WTC11 (cell line): ENCODE measurements at places on chromosomes 5 and 9.

GRCh38 chr5:2752059-2752820 lies 763 bp upstream of the IRX2 start:
- DNase-seq = peak; percentile 52

DNA sequence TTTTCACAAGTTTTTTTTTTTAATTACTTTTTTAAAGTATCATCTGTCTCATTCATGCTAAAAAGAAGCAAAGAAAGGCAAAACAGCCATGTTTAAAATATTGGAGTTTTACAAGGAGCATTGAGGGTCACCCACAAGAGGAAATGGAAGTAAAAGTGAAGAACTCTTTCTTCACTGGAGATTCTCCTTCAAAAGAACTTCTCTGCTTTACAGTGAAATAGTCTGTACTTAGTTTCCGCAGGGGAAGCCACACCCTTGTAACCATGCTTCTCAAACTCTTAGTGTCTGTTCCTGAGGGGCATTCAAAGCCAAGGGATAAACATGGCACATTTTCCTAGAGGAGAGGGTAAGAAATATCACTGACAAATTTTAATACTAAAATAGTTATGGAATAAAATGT lies 8.6 kb downstream of the C9orf72 start:
- no peak for DNase-seq

- DNase-seq = no peak
These were observed 3.7 kb upstream of the B4GALT7 start for GRCh38 chr5:177595991-177596774.

DNA sequence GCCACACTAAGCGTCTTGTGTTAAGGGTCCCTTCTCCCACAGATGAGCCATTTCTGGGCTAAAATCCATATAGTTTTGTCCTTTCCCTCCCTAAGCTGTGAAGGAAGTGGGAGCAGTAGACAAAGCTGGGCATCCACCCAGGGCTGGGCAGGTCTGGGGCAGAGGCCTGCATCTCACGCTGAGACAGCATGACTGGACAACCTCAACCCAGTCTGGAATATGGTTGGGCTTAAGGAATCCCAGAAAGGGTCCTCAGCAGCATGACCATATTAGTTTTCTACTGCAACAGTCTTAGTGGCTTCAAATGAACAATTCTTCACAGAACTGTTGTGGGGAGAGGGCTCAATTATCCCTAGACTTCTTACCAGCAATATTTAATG lies 173.8 kb downstream of the AUH start:
- no peak for DNase-seq

DNA sequence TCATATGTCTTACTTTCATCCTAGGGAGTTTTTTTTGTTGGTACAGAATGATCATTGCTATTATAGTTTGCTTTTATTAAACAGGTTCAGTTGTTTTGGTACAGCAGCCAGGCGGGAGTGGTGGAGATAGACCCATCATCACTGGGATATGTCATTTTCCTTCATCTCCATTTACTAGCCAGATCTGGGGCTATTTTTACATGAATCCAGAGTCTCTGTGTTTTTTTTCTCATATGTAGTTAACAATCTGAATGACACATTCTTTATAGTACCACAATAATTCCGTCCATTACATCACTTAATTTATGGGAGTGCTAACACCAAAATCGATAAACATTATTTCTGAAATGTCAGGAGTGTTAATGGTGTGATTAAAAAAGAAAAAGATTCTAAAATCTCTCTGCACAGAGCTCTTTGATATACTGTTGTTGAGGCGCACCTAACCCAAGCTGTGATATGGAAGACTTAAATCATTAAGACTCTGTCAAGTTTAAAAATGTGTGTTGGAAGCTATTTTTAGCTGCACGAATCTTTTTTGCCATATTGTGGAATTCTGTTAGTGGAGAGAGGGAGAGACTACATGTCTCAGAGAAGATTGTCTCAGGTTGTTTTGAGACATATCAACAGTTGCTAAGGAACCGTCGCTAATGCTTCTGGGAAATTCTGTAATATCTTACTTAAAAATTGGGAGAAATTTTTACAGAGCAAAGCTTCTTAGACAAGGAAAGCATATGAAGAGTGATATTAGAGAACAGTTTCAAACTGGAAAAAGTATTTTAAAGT lies 59.6 kb downstream of the RPS23 start:
- no peak for DNase-seq

DNA sequence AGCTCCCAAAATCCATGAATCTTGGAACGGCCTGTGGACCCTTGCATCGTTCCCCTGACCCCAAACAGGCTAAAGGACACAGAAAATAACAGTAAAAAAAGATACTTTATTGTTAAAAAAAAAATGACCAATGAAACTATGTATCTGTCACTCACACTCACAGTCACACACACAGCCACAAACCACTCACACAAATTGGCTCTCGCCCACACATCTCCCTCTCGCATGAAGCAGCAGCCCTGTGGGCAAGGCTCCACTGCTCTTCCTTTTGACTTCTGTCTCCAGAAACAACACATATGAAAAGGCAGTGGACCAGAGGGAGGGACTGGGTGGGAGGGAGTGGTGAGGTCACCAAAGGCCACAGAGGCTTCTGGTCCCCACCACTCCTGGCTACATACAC lies 56.6 kb downstream of the SLC36A1 start:
- no peak for DNase-seq

GRCh38 chr9:76662476-76663281 lies 101.6 kb upstream of the PCA3 start:
- no peak for DNase-seq

DNA sequence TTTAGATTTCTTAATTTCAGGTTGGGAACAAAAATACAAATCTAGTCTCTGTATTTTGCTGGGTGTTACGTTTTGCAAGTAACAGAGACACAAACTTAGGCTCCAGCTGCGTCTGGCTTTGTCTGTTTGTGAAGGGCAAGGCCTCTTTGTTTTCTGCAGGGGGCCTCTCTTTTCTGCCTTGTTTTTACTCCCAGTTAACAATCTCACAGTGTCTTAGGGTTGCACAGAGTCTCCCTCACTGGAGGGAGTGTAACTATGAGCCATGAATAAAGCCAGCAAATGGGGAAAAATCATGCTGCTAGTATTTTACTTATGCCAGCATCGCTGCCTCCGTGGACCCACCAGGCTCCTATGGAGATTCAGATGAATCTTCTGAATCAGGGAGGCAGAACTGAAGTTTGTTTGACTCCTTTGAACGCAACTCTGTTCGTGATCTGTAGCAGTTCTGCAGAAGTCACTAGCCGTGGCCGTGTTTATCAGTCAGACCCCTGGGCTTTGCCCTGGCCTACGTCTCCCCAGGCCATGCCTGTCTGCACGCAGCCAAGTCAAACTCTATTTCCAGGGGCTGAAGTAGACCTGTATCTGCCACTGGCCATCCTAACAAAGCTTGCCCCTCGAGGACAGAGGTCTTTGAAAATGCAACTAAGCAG lies 77.2 kb downstream of the ATP10B start:
- no peak for DNase-seq

DNA sequence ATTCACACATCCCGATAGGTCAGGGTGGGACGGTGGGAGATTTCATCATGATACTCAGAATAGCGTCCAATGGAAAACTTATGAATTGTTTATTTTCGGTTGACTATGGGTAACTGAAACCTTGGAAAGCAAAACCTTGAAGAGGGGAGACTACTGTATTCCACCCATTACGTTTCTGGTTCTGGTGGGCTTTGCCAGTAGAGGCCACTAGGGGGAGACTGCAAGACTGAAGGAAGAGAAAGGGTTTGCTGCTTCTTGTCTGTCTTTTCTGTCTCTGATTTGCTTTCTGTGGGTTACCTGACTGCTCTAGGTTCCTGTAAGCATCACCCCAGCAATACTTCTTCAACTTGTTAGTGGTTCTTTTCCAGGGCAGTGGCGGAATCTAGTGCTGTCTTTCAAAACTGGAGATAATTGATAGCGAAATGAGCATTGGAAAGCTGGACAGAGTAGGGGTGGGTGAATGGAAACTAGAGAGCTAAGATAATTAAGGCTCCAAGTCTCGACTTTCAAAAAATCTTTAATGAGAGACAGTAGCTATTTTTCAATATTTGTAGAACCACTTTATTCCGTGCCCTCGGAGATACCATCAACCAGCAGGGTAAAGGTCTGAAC lies 27.0 kb downstream of the GRIN3A start:
- DNase-seq = peak; percentile 71

DNA sequence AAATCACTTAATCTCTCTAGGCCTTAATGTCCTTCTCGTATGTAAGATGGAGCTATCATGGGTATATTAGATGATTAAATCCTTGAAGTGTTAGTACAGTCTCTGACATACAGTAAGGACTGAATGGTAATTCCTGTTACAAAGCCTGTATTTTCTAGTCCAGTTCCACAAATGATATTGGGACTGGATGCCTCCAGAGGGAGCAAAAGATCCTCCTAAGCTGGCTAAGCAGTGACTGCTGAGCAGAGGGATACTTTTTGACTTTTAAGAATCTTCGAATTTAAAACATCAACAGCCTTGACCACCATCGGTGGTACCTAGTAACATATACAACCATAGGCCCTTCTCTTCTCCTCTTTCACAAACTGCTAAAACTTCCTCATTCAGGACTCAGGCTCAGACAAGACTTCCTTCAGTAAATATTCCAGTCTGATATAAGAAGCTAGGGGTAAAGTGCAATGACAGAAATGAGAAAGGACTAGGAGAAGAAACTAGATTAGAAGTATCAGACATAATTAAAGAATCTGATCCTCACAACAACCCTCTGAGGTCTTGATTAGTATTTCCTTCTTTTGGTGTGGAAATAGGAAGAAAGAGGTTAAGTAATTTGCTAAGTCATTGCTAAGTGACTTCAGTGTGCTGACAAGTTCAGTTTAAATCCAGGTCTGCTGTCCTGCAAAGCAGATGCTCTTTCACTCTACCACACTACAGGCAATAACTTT lies 13.9 kb downstream of the PTAR1 start:
- no peak for DNase-seq

DNA sequence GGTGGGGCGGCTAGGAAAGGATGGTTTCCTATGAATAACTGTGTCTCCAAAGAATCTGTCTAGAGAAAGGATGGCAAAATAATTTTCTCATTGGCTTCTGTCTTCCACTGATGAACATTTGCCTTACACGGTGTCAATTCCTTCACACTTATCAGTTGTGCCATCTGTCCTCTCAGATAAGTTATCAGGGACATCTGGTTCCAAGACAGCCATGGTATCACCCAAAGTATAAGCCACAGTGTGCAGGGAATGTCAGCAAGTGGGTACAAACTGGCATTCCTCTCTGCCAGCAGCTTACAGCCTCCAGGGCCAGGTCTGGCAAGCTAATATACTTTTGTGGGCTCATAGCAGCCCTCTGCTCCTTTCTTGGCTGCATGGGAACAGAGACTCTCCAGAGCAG lies 1092.0 kb downstream of the EFNA5 start:
- DNase-seq = no peak

DNA sequence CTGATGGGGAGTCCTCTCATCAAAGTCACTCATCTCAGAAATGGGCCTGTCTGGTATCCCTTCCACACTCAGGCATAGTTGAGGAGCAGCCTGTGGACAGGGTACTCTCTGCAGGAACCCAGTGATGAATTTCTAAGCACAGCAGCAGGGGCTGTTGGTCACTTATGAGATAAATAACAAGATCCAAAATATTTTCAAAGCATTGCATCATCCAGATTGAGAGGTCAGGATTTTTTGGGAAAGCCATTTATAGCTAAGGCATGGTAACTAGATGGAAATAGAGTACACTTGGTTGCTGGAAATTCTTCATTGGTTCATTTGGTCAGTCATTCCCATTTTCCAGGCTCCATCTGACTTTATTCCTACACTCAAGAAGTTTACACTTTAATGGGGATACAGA lies 246.8 kb upstream of the RAI14 start:
- DNase-seq = no peak

DNA sequence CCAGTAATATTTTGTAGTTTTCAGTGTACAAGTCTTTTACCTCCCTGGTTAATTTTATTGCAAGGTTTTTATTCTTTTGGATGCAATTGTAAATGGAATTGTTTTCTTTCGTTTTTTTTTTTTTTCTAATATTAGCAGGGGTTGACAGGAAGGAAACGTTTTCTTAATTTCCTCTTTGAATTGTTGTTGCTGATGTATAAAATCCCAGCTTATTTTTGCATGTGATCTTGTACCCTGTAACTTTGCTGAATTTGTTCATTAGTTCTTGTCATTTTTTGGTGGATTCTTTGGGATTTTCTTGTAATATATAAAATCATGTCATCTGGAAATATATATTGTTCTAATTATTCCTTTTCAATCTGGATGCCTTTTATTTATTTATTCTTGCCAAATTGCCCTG lies 65.0 kb upstream of the ANKH start:
- no peak for DNase-seq

DNA sequence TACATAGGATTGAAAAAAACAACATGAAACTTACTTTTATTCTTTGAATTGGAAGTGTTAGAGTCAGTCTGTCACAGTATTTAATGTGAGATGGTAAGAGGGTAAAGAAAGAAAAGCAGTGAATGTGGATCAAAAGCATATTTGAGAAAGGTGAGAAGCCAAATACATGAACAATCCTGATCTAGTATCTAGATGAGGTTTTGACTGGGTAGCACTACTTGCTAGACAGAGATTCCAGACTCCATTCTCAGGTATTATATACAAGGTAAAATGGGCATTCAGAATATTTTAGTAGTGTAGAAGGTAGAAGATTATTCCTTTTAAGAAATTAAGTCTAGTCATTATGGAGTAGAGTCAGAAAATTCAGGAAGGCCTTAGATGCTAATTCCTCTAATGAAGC lies 62.2 kb downstream of the SLC38A9 start:
- no peak for DNase-seq

GRCh38 chr9:29750062-29750461 lies 2176.8 kb upstream of the C9orf72 start:
- no peak for DNase-seq

DNA sequence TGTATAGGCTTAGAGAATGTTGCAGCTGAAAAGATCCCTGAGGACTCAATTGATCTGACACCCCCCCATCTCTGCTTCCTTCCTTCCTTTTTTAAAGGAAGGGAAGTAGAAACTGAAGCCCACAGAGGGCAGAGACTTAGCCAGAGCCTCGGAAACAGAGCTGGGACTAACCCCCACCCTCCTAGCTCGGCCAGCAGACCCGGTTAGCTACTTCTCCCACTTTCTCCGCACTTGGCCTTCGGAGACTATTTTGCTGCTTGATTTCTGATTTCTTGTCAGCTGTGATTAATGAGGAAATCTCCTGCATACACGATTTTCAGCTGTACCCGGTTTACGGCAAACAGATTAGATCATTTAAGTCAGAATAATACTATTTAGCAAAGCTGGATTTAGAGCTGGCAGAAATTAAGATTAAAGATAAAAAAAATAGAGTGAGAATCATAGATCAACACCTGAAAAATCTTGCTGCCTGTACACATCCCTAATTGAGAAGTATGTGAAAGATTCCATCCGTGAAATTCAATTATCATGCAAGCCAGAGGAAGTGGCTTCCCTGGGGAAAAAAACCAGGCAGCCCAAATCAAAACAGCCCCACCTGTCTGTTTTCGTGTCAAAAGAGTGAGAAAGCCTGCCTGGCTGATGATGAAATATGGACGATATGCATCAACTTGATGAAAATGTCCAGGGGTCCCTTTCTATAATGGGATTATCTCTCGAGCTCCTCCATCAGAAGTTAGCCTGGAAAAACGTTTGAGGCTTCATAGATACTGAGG lies 159.5 kb upstream of the SHB start:
- no peak for DNase-seq

GRCh38 chr5:110884005-110884404 lies 145.2 kb downstream of the SLC25A46 start:
- no peak for DNase-seq
